NCI-H526 (cell line): ENCODE measurements at places on chromosomes 3 and 15.

DNA sequence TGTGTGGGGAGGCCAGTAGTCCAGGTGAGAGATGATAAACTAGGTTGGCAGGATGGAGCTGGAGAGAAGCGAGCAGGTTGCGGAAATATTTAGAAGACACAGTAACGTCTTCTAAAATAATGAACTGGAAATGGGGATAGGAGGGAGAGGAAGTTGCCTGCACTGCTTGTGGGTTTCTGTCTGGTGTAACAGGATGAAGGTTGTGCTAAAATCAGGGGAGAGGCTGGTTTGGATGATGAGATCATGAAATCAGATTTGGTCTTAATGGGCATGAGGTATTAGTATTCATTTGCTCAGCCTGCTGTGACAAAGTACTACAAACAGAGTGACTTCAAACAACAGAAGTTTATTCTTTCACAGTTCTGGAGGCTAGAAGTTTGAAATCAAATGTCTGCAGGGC is 32.1 kb upstream of the TNFAIP8L3 start:
- DNase-seq, result no peak

- no peak for DNase-seq
Measured at GRCh38 chr3:67653425-67654098, 850 bp downstream of the SUCLG2 start.

GRCh38 chr3:131705558-131706051 is 202.8 kb upstream of the MRPL3 start:
- no peak for DNase-seq

GRCh38 chr3:126081618-126082361 is 2.1 kb downstream of the SLC41A3 start:
- peak; percentile 15 for DNase-seq

DNA sequence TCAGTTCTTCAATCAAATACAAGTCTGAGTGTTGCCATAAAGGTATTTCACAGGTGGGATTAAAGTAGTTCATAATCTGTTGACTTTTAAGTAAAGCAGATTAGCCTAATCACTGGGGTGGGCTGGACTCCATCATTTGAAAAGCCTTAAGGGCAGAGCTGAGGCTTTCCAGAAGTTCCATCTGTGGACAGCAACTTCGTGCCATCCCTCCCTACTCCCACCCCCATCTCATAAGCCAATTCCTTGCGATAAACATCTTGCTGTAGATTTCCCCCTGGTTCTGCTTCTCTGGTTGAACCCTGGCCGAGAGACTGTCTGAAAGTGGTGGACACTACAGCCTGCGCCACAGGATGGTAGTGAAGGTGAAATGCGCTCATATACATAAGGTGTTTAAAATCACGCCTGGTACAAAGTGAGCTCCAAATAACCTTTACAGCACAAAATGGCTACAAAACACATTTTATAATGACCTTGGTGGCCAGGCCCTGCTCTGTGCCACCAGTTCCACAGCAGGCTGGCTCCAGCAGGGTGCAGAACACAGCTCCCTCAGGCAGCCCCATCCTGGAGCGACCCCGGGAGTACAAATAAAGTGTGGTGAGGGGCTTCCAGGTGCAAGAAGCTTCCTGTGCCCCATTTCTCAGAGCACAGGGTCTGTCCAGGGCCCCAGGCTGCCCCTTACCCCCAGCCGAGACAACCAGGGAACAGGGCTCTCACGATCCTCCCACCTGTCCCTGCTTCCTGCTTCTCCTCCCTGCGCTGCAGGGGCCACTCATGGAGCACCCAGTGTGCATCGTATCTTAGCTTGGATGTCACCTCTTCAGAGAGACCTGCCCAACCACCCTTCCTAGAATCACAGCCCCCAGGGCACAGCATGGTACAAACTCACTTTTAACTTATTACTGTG is 25.8 kb upstream of the GATA2 start:
- DNase-seq, result no peak

DNA sequence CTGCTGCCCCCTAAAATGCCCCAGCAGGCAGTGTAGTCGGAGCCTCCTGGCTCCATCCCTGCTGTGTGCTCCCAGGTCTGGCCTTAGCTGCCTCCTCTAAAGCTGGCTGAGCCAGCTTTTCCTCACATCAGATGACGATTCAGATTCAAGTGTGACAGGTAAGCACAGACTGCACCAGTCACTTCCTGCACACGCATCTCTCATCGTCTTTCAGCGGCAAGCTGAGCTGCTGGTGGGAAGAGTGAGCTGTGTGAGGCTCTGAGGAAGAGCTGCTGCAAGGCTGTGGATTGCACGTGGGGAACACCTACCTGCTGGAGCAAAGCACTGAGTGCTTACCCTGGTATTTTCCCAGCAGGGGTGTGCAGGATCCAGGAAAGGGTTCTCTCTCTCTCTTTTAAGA is 88.4 kb upstream of the RPL32 start:
- no peak for DNase-seq

GRCh38 chr15:97483232-97483631 is 477.3 kb upstream of the ARRDC4 start:
- no peak for DNase-seq

DNA sequence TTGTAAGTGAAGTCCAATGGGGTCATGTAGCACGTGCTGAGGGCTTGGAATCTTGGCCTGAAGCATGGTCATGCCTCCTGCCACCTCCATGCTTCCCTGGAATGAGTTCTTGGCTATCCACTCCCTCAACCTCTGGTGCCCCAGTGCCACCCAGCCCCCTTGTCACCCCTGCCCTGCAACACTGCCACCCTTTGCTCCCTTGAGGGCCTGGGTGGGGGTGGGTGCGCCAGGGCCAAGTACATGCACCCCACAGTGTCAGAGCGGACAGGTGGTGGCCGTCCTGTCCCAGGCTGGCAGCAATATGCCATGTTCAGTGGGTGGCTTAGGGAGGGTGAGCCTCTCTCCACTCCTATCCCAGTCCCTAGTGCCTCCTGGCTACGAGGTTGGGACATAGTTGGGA is 27.6 kb upstream of the C15orf39 start:
- no peak for DNase-seq
